ENCODE measurements at places on chromosomes 12 and 14.

- DNase-seq, result peak; percentile 56
These were observed 365 bp upstream of the CCDC88C start for GRCh38 chr14:91417983-91418386.

- no peak for DNase-seq
These were observed 305.5 kb downstream of the AEBP2 start for GRCh38 chr12:19744705-19745218.

GRCh38 chr12:56146492-56147460 is 5.6 kb upstream of the MYL6B start:
- no peak for DNase-seq

- no peak for DNase-seq
These were observed 54.7 kb downstream of the SLC6A12 start for GRCh38 chr12:159156-159782.

GRCh38 chr12:18752280-18752920 is 14.5 kb downstream of the CAPZA3 start:
- DNase-seq, result no peak

DNA sequence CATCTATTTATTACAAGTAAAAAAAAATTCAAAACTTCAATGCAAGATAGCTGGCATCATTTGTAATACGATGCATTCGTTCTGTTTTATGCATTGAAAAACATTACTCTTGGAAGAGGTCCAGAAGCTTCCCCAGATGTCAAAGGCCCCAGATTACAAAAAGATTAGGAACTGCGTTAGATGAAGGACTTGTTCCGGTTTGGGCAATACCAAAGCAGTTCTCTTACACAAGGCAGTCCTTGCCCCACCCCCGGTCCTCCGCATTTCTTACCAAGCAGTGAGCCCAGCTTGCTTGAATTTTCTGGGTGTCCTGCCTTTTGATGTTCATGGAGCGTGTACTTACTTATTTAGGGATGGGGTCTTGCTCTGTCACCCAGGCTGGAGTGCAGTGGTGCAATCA is 4.8 kb upstream of the HVCN1 start:
- DNase-seq, result no peak

DNA sequence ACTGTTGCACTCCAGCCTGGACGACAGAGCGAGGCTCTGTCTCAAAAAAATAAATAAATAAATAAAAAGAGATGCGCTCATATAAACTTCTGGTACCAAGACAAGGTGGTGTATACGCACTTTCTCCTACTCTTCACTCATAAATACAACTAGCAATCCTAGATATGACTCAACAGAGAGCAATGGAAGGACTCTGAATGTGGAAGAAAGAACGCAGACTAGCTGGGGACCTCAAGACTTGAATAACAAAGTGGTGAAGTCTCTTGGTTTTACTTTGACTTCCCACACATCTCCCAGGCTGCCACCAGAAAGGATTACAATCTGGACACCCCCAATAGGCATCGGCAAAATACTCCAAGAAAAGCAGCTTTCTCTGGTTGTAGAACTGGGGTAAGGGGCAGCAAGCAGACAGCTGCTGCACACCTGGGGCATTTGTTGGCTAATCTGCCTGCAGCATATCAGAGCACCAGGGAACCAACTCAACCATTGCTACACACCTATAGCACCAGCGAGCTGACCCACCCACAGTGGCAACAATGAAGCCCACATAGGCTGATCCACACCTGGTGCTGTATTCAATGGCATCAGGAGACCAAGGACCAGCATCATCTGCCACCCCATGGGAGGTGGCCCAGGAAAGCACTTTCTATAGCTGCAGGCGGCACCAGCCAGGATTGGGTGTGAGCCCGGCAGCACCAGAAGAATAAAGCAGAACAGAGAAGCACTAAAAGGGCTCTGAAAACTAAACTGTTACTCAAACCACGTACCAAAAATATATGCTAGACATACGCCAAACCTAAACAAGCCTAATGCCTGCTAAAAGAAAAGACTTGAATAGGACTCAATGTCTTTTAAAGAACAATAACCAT is 1231.7 kb upstream of the TMEM132C start:
- no peak for DNase-seq

DNA sequence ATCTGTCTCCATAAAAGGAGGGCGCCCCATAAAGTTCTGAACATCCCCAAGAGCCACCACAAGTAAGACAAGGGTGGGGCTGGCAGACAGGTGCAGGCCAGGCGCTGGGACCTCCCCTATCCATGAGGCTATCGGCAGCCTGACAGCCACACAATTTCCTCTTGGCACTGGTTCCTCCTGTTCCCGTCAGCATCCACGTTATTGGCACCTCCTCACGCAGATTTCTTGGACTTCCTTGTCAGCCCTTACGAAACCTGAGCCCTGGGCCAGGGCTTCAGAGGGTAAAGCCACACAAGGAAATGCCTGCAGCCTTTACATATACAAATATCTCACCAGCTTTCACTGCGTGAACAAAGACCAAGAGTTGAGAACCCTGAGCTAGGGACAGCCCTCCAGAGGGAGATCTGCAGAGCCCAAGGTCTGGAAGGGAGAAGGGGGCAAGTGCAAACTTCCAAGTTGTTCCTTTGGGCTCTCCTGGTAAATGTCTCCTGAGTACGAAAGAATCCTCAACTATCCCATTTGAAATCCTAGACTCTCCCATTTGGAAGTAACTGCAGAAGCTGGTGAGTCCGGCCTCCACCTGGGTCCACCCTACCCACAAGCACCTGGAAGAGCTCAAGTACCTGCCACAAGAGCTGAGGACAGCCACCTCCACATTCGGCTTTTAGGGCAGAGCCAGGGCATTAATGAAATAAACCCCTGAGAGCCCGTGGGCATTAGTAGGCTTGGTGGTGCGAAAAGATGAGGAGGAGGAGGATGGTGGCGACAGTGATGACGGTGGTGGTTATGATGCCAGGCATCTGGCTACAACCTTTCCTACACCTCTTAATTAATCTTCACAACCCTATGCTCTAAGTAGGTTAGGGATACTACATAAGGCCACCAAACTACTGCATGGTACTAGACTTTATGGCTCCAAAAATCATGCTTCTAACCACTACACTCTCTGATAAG is 5.5 kb upstream of the TC2N start:
- DNase-seq, result peak; percentile 54

- DNase-seq, result no peak
These were observed 5.4 kb downstream of the ERG28 start for GRCh38 chr14:75655235-75655634.

- no peak for DNase-seq
These were observed 10.7 kb downstream of the DYRK2 start for GRCh38 chr12:67659292-67659691.

- DNase-seq, result no peak
These were observed 14.5 kb downstream of the PLEKHG3 start for GRCh38 chr14:64718762-64719161.

DNA sequence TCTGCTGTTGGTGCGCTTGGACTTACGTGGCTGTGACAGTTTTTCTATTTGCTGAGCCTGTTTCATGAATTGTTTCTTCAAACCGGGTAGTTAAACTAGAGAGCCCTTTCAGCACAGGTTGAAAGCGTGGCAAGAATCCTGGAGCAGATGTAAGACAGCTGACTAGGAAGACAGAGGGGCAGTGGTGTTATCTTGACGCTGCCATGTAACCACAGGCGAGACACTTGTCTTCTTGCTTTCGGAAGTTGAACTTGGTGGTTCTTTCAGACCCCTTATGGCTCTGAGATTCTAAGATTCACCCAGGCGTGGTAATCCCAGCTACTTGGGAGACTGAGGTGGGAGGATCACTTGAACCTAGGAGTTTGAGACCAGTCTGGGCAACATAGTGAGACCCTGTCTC is 4.3 kb downstream of the EMP1 start:
- no peak for DNase-seq

GRCh38 chr12:98973395-98973794 is 328.3 kb downstream of the APAF1 start:
- no peak for DNase-seq

- DNase-seq, result no peak
These were observed 28.9 kb downstream of the ESR2 start for GRCh38 chr14:64265222-64265621.

DNA sequence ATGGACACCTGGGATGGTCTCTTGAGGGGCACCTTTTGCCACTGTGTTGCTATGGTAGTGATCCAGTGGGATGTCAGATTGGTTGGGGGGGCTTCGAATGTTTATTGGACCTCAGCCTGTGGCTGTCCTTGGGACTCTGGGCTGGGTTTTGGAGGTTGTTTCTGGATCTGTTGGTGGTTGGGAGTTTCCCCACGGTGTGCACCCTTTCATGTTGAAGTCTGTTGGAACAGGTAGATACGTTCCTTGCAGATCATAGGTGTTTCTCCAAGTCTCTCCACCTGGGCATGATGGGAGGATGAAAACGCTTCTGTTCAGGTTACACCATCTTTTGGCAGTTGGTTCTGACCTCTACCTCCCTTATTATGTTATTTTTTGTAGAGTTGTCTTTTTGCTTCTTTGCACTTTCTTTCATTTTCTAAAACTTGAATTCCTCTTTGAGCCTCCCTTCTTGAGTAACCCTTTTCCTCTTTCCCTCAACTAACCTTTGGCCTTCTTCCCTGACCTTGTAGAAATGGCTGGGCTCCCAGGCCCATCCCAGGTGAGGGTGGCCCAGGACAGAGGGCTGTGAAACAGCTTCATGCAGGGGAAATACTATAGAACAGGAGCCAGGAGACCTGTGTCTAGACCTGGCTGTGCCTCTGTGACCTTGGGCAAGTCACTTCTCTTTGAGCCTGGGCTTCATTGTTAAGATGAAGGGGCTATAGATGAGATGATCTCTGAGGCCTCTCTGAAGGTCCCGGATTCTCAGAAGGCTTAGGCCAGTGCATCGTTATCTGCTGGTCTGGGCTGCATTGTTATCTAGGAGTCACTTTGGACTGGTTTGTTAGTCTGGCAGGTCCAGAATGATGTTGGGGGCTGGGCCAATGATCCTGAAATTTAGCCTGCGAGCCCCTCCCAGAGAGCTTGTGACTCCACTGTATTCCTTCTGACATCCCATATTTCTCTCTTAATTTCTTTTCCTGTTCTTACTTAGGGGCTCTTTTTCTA is 2.0 kb downstream of the ATN1 start:
- DNase-seq, result no peak

- DNase-seq, result no peak
These were observed 382.3 kb downstream of the ATP23 start for GRCh38 chr12:58323676-58324075.

GRCh38 chr14:66508547-66508845 is 549 bp downstream of the GPHN start:
- DNase-seq, result peak; percentile 4

DNA sequence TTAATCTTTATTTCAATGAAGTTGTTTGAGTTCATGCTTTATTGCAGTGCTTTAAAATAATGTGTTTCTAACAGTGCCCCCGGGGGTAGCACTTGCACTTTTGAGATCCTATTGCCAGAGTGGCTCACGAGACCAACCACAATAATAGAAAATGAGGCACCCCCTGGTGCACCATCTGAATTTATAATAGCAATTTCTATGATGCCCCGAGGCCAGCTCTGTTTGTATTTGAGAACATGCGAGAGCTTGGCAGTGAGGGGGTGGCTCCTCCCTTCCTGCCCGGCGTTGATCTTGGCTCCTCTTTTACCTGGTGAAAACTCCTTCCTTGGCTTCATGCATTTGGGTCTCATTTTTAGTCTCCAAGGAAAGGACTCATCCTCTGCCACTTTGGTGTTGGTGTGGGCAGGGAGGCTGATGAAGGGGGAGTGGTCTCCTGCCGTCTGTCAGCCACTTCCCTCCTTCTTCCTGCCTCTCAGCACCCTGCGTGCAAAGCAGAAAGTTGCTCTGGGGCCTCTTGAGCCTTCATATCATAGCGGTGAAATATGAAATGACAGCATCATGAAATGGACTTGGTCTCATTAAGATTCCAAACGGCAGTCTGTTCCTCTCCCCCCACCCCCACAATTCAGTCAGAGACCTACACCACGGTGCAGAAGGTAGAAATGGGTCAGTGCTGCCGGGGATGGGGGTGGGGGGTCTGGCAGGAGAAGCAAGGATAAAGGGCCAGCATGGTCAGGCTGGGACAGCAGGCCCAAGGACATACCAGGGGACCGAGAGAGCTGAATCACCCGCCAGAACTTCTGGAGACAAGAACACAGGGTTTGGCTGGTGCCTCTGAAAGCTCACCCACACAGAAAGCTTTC is 17.7 kb upstream of the NRXN3 start:
- no peak for DNase-seq

DNA sequence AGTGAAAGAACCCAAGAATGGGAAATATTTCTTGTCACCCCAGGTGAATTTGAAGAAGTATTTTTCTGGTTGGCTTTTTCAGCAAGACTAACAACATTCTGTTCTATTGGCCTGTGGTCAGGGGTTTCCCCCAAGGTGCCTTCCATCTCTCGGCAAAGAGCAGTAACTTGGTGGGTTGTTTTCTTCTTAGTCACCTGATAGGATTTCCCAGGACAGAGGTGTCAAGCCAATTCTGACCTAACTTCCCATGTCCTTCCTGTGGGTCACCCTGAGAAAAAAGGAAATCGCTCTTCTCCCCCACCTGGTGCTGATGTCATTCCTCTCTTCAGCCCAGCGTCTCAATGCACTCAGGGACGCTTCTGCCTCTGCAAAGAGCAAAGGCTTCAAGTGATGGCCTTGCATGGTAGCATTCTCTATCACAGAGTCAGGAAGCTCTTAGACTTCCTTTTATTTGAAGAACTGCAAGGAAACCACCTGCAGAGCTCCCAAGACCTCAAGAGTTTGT is 16.1 kb upstream of the IFNG start:
- peak; percentile 48 for DNase-seq

DNA sequence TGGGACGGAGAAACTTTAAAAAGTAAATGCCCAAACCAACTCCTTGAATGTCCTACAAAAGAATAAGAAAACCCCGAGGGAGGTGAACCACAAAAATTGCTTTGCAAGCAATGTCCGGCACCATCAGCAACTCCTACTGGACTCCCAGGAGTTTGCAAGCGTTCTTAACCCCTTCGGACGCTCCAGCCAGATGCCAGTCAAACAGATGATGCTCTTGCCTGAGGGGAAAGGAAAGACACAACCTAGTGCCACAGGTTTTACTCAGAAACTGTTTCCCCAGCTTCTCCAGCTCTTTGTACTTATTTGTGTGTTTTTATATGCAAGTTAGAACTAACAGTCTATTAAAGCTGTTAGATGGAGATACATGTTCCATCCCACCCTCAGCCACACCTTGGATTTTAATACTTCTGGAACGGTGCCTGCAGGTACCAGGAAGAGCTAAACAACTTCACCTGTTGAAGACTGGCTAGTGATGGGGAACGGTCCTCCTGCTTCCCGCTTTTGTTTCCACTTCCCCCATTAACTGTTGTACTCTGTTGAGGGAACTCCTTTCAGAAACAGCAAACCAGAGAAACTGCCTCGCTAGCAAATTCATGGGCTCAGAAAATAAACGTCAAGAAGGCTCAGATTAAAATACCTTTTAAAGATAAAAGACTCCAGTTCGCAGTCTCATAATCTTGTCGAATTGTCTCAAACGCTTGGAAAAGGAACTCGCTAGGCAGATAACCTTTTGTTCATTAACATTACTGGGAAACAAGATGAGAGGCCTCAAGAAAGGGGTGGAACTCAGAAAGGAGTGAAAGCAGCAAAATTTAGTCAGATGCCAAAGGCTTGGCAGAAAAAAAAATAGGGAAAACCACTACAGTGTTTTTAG is 1.1 kb upstream of the FERMT2 start:
- no peak for DNase-seq

Data from T-helper 9 cell (primary cell).